ENCODE measurements at places on chromosomes 3 and 15. TPM values are rescaled to one million over a fixed set of nuclear protein-coding genes. Genes with fewer than 3 reads are reported as not detected.

DNA sequence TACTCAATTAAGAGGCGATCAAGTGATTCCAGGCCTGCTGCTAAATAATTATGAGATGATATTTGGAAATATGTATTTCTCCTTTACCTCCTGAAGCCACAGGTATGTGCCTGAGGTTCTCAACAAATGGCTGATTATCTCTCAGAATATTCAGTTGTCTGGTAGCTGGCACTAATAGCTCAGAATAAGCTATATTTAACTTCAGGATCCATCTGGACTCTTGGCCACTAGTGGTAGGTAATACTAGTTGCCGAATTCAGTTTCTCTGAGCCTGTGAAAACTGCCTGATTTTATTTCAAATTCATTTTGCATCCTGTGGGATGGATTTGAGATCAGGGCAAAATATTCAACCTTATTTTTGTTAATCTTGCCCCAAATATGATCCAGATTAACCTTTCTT, 499.0 kb downstream of the DIPK2A start:
- no peak for DNase-seq

DNA sequence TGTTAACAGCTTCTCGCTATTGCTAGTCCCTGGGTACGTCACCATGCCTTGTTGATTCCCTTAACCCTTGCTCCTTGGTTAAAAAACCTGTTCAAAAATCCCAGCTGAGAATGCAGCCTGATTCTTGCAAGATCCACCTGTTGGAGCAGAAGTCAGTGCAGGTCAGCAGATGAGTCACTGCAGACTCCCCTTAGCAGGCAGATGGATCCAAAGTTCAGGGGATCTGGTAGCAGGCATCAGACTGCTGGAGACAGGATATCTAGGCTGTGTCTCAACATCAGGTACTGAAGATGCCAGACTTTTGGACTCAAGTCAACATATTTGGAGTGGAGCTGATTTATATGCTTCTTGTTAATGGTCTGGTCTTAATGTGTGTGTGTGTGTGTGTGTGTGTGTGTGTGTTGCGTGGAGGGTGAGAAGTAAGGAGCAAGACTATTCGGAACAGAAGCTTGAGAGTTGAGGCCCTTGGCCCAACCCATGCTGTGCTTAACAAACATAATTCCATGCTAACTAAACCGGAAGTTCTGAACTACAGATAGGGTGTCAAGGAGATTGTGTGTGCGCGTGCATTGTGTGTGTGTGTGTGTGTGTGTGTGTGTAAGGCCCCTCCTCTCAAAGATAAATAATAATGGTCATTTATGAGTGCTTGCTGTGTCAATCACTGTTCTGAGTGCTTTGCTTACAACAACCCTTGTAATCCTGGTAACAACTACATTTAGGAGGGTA, 1.0 kb upstream of the C3orf52 start:
- no peak for DNase-seq

GRCh38 chr15:31160740-31161495, 59.4 kb upstream of the TRPM1 start:
- DNase-seq, result no peak

DNA sequence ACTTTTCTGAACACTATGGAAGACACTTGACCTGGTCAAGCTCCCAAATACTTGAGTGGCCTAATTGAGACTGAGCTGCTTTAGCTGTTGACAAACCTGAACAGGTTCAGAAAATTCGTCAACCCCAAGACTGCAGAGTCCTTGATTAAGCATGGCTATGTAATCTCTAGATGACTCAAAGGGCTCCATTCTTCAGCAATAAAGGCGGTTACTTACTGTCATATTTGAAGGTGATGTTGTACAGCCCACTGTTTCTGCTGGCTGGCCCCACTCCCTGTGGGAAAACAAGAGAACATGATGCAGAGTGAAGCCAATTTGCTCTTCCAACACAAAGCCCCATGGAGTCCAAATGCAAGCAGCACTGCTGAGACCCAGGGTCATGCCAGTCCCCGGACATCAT, 45.1 kb downstream of the IL17RD start:
- DNase-seq, result no peak

- peak; percentile 57 for DNase-seq
These were observed 919 bp downstream of the IDH2 start for GRCh38 chr15:90101130-90101968.

GRCh38 chr3:169686266-169686665, 22.8 kb upstream of the MECOM start:
- DNase-seq, result no peak

- no peak for DNase-seq
These were observed 1.4 kb downstream of the EPHB3 start for GRCh38 chr3:184562878-184563560.

- no peak for DNase-seq
These were observed at the start of gene IQCF2 for GRCh38 chr3:51860703-51861665. TSS of gene IQCF2 (plus strand) at chr3:51861615. CDS start at chr3:51861667, 52 bp downstream.

DNA sequence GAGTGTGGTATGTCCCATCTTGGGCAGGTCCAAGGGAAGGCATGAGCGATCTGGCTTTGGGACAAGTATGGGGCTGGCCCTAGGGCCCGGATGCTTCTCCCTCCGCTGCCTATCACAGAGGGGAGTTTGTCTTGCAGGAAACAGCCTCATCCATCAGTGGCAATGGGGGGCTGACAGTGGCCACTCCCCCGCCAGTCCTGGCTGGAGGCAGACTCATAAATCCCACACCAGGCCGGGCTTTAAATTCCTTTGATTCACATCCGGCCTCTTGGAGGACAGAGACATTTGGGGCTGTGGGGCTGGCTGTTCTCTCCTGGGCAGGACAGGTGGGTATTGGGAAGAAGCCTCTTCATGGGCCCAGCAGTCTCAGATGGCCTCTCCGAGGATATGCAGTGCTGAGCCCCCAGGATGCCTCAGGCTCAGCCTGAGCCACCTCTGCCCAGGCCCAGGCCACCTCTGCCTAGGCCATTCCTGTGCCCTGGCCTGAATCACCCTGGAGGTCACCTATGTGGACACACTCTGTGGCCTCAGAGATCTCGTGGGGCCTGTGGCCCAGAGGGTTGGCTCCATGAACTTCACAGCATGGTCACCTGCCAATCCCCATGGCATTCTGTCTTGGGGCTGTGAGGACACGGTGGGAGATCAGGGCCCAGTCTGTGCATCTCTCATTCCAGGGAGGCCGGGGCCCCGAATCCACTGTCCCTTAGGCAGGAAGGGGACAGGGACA, 84.2 kb upstream of the GOLGA6L4 start:
- no peak for DNase-seq

GRCh38 chr3:117036259-117036799, 326.8 kb downstream of the TUSC7 start:
- no peak for DNase-seq

GRCh38 chr3:49098910-49099630, 5.2 kb upstream of the QRICH1 start:
- DNase-seq, result no peak

GRCh38 chr15:30650012-30650929, 24.3 kb downstream of the ARHGAP11B start:
- DNase-seq, result no peak

- DNase-seq, result no peak
These were observed at the start of gene LIPC for GRCh38 chr15:58431221-58432149. TSS of gene LIPC (plus strand) at chr15:58431991. CDS start at chr15:58432033, 42 bp downstream.

DNA sequence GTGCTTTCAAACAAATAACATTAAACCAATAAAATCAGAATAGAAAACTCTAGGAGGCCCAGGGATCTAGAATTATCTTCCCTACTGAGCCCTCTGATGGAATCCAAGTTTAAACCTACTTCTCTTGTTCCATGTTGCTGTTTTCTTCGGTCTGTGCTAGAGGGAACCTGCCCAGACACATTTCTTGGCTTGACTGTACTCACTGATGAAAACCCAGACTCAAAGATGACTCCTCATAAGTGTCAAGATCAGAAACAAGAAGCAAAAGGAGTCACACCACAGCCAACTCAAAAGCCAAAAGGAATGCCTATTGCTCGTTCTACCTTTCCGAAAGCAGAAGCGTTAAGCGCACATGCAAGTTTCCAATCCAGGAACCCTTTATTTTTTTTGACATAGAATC, 31.6 kb downstream of the SCAP start:
- no peak for DNase-seq

DNA sequence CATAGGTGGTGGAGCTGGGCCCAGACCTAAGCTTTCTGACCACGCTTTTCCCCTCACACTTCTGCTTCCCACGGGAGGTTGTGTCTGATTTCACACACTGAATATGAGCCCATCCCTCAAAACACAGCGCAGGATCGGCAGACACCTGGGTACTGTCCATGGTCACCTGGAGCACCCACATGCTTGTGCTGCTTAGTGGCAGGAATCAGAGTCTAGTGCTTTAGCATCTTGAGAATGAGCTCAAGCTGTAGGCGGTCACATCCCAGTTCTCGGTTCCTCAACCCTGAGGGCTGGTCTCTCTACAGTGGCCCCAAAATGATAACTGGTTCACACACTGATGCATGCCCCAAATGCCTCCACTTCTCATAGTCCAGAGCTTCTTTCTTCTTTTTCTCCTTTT, 111.0 kb downstream of the SEMA5B start:
- no peak for DNase-seq

GRCh38 chr3:159832024-159832423, 156.6 kb upstream of the IL12A start:
- DNase-seq, result no peak

- no peak for DNase-seq
These were observed 2.6 kb downstream of the MEX3B start for GRCh38 chr15:82043130-82043673.

DNA sequence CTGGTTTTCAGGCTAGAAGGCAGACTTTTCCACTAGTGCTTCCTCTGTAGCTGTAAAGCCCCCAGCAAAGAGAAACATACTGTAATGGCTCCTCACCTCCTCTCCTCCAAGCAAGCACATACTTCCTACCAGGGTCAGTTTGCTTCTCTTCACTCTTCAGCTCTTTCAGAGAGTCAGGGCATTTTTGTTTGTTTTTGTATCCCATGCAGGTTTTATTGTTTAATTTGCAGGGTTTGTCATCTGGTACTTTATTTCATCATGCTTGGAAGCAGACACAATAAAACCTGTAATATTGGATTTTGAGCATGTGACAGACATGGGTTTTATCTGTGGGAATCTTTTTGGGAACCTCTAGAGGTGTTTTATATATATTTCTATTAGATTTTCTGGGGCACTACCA, 753.3 kb upstream of the ROBO1 start:
- no peak for DNase-seq

DNA sequence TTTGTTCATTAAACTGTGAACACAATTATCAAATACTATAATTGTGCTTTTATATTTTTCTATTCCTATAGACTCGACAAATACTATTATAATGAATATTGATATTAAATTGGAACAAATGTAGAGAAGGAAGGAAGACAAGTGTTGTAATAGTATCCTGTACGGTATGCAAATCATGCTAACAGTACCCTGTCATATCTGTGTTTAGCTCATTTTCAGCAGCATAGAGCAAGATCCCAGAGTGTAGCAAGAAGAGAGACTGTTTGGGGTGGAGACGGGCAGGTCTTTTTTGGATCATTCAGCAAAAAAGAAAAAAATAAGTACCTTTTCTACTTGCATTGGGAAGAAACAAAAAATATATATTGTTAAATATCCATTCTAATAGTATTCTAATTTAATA, 224.1 kb downstream of the TPRG1 start:
- DNase-seq, result no peak

- no peak for DNase-seq
These were observed 13.5 kb upstream of the AADAC start for GRCh38 chr3:151800431-151800830.

GRCh38 chr3:2423143-2423542, 324.5 kb downstream of the CNTN4 start:
- DNase-seq, result no peak

GRCh38 chr3:105534491-105534890, 167.8 kb downstream of the ALCAM start:
- DNase-seq, result no peak

DNA sequence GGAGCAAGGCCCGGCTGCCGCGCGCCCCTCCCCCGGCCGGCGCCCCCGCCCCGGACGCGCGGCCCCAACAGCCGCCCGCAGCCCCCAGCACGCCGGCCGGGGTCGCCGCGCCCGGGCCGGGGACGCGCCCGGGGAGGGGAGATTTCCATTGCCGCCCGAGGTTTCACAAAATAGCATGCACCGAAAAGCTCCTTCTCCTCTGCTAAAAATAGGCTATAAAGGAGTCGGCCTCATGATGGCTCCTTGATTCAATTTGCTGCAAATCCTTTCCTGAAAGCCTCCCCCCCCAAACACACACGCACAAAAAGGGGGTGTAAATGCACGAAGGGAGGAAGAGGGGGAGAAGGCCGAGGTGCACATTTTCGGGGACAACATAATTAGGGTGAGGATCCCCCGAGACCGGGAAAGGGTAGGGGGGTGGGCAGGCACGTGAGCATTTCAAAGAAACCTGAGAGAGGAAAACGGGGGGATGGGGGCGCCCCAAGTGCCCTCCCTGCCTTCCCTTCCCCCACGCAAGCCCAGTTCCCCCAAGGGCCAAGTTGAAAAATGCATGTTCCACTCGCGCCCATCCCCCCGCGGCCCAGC, 734 bp downstream of the TBL1XR1 start:
- DNase-seq, result peak; percentile 51

GRCh38 chr3:50263478-50264382, 5.2 kb upstream of the SEMA3B start:
- no peak for DNase-seq

GRCh38 chr3:9351709-9352126, 11.1 kb upstream of the THUMPD3 start:
- DNase-seq, result no peak

- no peak for DNase-seq
These were observed 77.8 kb upstream of the PLXND1 start for GRCh38 chr3:129684270-129684669.

- DNase-seq, result peak; percentile 8
These were observed 105.7 kb downstream of the LRRK1 start for GRCh38 chr15:101024706-101025500.

- DNase-seq, result no peak
These were observed 176.0 kb downstream of the SOX2 start for GRCh38 chr3:181887685-181888084.

GRCh38 chr3:38611866-38612265, 37.6 kb downstream of the SCN5A start:
- DNase-seq, result no peak

- DNase-seq, result no peak
These were observed 94.7 kb downstream of the RAB11A start for GRCh38 chr15:65963911-65964482.

DNA sequence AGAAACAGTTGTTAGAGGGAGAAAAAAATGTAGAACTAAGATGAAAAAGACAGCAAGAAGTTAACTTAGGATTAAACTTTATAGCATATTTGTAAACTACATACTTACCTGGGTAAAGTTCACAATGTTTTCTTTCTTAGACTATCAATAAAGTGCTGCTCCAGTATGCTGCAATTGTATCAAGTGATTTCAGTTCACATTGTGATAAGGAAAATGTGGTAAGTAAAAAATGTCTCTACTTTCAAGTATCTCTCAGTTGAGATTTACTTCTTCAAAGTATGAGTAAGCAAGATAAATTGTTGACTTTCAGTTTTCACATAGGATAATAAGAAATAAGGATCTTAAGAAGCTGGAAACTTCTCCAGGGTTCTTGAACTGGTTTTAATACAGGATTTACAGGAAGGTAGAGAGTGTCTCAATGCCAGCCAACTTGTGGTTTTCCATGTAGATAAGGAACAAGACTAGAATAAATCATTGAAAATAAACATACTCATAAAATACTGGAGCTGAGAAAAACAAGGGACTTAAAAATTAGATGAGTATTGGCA, 528.8 kb downstream of the UNC13C start:
- DNase-seq, result no peak

- DNase-seq, result no peak
These were observed 37.3 kb upstream of the CDV3 start for GRCh38 chr3:133535971-133536881.

CSPG5 gene
- 0.40 TPM for total RNA-seq

SKOR1 gene
- total RNA-seq, result 0.23 TPM

HYAL1 gene
- 0.28 TPM for total RNA-seq

ACAN gene
- not detected for total RNA-seq

TKT gene
- total RNA-seq, result 240 TPM

DPPA2 gene
- total RNA-seq, result not detected

SCAANT1 gene
- not detected for total RNA-seq
